Activated CD4-positive, alpha-beta memory T cell treated with anti-CD3 and anti-CD28 coated beads, Interleukin-2, amount 10 ng/mL, durations not matched to agents 7 days and 5 days (primary cell): ENCODE measurements at places on chromosomes 3 and 15. TPM values are rescaled to one million over a fixed set of nuclear protein-coding genes. Genes with fewer than 3 reads are reported as not detected.

GRCh38 chr15:25680686-25681025 lies 182.5 kb downstream of the ATP10A start:
- peaks cover 47% of the 10 kb centered on the region for H3K36me3 ChIP-seq

- H3K36me3 ChIP-seq: no peaks in the 10 kb centered on the region
- DNase-seq: no peak
- no peak overlapping the region for H3K27ac ChIP-seq
- H3K4me3 ChIP-seq: no peak overlapping the region
- H3K4me1 ChIP-seq: no peaks in the 10 kb centered on the region
- H3K27me3 ChIP-seq: no peaks in the 10 kb centered on the region
Measured at GRCh38 chr15:38895326-38896255, 331.0 kb upstream of the RASGRP1 start.

DNA sequence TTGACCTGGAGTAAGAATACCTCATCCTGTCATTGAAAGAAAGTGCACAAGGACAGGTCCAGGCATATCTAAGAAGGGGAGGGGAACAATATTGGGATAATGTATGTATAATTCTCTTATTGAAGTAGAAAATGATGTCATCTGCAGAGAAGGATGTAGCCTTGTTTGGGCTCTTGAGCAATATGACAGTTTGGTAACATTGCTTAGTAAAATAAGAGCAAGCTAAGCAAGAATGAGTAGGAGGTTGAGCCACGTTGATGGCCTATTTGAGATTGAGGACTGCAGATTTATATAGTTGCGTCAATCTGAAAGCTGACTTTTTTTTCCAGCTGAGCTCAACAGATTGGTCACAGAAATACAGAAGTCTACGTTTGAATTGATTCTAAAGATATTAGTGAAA lies 145.2 kb downstream of the FILIP1L start:
- no peak overlapping the region for H3K27ac ChIP-seq
- no peak for DNase-seq
- H3K4me1 ChIP-seq: peaks cover 18% of the 10 kb centered on the region
- H3K4me3 ChIP-seq: no peak overlapping the region
- no peaks in the 10 kb centered on the region for H3K27me3 ChIP-seq

DNA sequence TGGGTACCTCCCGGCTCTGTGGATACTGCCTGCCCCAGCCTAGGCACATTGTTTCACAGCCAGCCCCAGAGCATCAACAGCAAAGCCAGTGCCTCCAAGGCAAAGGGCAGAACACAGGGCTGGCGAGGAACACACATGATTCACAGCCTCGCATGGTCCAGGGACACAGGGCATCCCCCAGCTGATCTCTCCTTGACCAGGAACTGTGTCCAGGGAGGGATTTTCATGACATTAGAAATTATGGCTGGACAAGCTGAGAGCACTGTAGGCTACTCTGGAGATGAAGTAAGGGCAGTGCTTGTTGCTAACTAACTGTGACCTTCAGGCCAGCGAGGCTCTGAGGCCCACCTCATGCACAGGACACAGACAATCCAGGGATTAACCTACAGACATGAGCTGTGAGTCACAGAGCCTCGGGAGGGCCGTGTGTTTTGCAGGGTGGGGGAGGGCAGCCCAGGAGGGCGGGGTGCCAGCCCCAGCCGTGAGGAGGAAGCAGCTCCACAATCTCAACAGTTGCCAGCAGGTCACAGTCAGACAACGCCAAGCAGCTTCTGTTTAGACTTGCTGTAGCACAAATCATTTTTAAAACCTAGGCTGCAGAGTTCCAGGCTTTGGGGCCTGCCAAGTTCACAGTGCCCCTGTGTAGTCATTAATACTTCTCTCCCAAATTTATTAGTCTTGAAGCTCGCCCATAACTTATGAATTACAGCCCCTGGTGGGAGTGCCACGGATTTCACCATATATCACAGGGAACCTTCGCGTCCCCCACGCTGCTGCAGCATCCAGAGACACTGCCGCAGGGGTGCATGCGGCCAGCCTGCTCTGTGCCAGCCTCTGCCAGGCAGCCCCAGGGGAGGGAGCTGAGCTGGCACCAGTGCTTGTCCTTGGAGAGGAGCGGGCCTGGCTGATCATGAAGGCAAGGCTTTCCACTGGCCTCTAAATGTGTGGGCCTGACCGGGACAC lies 114.7 kb downstream of the ETFA start:
- DNase-seq: no peak
- no peak overlapping the region for H3K4me3 ChIP-seq
- no peak overlapping the region for H3K27ac ChIP-seq
- peaks cover 14% of the 10 kb centered on the region for H3K4me1 ChIP-seq
- no peaks in the 10 kb centered on the region for H3K36me3 ChIP-seq

GRCh38 chr3:2099028-2099671 lies 484 bp downstream of the CNTN4 start:
- DNase-seq: no peak
- peaks cover 41% of the 10 kb centered on the region for H3K27me3 ChIP-seq
- no peak overlapping the region for H3K4me3 ChIP-seq
- no peak overlapping the region for H3K27ac ChIP-seq

DNA sequence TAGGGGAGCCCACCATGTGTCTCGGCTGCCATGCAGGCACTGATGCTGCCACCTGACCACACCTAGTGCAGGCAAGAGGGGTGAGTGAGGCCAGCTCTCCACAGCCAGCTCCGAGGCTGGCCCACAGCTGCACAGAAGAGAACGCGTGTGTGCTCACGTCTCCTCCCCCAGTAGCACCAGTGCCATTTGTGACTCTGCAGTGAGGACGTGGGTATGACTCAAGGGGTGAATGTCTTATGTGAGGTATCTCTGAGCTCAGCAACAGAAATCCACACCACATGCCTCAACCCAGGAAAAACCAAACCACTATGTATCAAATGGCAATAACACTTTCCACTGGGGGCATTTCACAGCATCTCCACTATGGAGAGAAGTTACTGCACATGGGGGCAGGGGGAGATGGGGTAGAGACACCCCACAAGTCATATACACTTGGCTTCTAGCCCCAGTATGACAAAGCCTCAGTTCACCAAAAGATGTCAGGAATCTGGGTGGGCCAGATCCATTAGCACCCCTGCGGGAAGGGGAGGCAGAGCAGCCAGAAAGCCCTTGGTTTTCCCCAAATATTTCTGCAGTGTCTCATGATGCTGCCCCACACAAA lies 87.6 kb downstream of the LRIG1 start:
- no peak overlapping the region for H3K27ac ChIP-seq
- H3K4me3 ChIP-seq: no peak overlapping the region
- DNase-seq: no peak

The POLG gene
- total RNA-seq: 106 TPM

The SGO1 gene
- total RNA-seq: 38.3 TPM
